ENCODE measurements at places on chromosomes 7 and 10.

- no peak for DNase-seq
These were observed 20.8 kb downstream of the VSIR start for GRCh38 chr10:71752391-71753090.

- DNase-seq, result peak; percentile 43
These were observed 42.2 kb upstream of the SRGN start for GRCh38 chr10:69045441-69046300.

DNA sequence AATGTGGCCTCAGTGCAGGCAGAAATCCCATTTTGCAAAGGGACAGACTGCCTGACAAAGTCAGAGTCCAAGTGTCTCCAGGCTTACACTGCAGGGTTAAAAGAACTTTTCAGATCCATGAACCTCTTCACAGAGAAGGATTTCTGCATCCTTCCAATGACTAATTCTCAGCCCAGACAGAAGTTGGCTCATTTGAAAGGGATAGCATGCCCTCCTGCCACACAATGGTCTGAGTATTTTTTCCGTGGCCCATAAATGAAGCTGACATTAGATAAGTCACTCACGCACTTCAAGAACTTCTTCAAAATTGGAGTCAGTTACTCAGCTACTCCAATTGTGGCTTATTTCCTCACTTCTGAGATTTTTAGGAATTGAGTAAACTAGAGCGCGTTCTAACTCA, 170.2 kb downstream of the PLXNA4 start:
- DNase-seq, result no peak

DNA sequence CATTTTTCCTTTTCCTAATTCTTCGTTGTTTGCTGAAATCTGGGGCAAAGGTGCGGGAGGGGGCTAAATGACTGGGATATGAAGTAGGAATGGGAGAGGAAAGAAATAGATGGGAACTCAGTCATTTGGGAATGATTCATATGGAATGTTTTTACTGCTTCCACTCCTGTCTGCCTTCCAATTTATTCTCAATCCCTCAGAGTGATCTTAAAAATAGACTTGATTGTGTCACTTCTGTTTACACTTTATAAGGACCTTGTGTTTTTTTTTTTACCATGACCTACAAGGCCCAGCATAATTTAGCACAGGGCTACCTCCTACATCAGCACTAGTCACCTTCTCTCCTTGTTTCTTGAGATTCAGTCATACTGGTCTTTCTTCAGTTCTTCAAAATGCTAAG, 97.9 kb downstream of the PTEN start:
- DNase-seq, result no peak

GRCh38 chr10:86936661-86937501, 20.5 kb downstream of the MMRN2 start:
- DNase-seq, result no peak

- DNase-seq, result no peak
These were observed 26.9 kb upstream of the ABCA13 start for GRCh38 chr7:48144291-48144768.

DNA sequence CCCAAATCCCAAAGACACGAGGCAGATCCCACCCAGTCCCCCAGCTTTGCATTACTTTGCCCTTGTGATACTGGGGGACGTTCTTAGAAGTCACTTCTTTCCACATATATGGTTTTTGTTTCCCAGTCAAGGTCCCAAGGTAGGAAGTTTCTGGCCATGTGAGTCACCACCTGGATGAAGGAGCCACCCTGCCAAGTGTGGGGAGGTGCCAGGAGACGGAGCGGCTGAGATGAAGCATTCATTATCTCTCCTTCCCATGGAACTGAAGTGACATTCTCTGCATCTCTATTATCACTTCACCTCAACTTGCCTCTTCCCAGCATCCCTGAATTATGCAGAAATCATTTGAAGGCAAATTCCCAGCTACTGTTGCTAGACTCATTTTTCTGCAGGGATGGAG, 136.2 kb upstream of the INSYN2A start:
- no peak for DNase-seq

GRCh38 chr7:80885757-80886156, 33.1 kb downstream of the SEMA3C start:
- DNase-seq, result no peak

- DNase-seq, result no peak
These were observed 58.5 kb downstream of the CLRN3 start for GRCh38 chr10:127834221-127834620.

GRCh38 chr7:134196439-134196838, 69.3 kb downstream of the LRGUK start:
- no peak for DNase-seq

- no peak for DNase-seq
These were observed 6.9 kb downstream of the MTG1 start for GRCh38 chr10:133400624-133401424.

GRCh38 chr10:89633484-89633883, 11.6 kb downstream of the PANK1 start:
- DNase-seq, result no peak

DNA sequence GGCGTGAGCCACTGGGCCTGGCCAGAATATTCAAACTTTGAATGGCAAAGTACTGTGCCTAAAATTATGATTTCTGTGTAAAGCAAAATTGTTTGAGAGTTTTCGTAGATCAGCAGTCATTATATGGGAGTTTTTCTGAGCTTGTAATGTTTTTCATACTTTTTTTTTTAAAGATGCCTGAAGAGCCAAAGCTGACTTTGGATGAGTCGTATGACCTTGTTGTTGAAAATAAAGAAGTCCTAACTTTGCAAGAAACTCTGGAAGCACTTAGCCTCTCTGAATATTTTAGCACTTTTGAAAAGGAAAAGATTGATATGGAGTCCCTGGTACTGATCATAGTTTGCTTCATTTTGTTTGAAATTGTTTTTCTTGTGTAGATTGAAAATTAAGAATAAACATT, 26.7 kb downstream of the SEC23IP start:
- no peak for DNase-seq

- DNase-seq, result no peak
These were observed 201.0 kb downstream of the EMX2 start for GRCh38 chr10:117743509-117743908.

DNA sequence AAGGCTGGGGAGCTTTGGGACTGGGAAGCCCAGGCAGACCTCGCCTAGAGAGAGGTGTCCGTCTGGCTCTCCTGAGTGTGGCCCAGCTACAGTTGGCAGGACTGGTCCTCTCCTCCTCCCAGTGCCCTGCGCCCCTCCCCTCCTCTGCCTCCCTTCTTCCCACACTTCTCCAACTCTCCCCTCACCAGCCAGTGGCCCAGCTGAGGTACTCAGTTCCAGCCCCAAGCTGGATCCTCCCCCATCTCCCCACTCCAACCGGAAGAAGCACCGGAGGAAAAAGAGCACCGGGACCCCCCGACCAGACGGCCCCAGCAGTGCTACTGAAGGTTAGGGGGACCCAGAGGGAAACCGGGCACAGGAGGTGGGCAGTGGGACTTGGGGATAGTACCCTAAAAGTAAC, 27.7 kb downstream of the GBX1 start:
- DNase-seq, result no peak

DNA sequence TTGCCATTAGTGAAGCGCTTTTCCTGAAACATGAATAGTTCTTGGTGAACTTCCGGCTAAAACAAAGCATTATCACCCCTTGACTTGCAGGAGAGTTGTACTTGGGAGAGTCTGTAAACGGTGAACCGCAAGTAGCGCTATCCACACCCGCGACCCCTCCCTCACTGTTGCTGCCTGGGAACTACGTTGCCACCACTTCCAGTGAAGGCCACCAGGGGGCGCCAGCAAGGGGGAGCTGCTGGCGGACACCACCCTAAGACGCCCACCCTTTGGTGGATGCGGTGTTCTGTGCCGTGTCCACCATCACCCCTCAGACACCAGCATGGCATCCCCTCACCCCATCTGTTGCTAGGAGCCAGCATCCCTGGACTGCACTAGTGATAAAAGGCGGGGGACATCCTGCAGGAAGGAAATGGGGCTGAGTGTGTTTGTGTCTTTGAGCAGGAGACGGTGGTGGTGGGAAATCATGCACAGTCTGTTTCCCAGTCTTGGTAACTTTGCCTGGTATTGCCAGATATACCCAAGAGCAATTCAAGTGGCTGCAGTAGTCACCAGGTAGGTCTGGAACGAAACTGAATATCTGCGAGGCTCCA, 298.2 kb downstream of the FRMD4A start:
- peak; percentile 61 for DNase-seq

- peak; percentile 40 for DNase-seq
These were observed 534 bp downstream of the FZD9 start for GRCh38 chr7:73433924-73434700.

DNA sequence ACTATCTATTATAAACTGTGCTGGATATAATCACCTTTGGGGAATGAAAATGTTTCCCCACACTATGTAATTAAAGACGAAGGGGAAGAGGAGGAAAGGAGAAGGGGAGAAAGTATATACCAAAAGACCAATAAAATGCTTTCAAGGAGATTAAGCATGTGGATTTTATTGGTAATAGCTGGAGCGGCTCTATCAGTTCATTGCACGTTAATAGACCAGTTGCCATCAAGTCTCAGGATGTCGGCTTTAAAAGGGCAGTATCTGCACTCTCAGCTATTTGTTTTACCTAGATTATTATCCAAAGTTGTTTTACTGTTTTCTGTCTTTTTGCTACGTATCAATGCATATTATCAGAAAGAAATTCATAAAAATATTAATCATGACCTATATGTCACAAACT, 9.0 kb downstream of the ETV1 start:
- DNase-seq, result no peak

DNA sequence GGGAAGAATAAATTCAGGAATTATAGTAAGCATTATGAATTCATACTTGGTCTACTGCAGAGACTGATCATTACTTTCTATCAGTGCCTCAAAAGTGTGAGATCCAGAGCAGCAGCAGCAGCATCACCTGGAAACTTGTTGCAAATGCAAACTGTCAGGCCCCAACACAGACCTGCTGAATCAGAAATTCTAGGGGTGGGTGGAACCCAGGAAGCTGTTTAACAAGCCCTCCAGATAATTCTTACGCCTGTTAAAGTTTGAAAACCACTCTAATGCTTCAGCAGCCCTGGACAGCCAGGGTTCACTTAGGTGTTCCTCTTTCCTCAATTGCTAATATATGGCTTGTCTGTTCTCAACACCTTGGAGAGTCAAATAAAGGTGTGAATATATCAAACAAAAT, 19.5 kb downstream of the CACUL1 start:
- DNase-seq, result no peak

- no peak for DNase-seq
These were observed 87.2 kb downstream of the DNAJB6 start for GRCh38 chr7:157423886-157424565.

- DNase-seq, result peak; percentile 52
These were observed 57.3 kb downstream of the ST7 start for GRCh38 chr7:117010375-117011133.

- DNase-seq, result no peak
These were observed 10.0 kb downstream of the CAV1 start for GRCh38 chr7:116534790-116535189.

GRCh38 chr7:153193144-153193595, 433.6 kb downstream of the ACTR3B start:
- peak; percentile 29 for DNase-seq

- DNase-seq, result no peak
These were observed 37.5 kb downstream of the PLEKHA8 start for GRCh38 chr7:30065746-30066145.

DNA sequence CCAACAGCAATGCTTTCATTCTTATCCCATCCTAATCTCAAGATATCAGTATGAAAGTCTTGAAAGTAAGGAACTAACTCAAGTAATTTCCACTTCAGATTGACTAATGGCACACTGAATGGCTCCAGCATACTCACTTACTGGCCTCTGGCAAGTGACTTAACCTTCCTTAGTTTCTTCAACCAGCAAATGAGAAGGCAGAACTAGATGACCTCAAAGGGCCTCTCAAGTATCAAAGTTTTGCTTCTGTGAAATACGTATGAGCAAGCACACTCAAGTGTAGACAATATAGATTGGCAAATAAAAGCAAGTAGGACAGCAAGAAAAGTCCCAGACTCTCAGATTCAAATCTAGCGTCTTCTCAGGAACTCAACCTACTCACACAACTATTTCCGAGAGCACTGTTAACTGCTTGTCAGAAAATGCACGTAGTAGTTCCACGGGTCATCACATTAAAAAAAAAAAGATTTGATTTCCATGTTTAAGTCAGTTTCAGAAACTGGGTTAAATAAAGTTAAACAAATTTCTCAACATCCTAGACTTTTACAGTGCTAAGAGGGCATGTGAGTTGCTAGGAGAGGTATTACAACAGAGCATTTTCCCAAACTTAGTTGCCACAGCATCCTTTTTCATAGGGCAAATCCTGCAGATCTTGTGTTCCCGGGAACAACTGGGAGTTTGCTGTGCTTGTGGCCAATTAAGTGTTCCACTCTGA, 276.9 kb upstream of the KLF14 start:
- DNase-seq, result peak; percentile 33

DNA sequence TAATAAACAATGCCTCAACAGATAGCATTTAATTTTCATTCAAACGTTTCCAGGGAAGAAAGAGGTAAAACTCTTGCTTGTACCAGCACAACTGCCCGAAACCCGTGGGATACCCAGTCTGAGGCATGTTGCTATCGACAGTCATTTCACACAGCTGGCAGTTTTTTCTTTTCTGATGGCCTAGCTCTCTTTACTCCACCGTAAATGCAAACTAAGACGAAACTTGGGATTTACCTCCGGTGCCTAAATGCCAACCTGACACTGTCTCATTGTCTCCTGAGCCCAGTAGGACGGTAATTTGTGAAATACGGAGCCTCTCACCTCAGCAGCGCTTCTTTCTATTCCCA, 143.5 kb downstream of the PRPF18 start:
- no peak for DNase-seq

DNA sequence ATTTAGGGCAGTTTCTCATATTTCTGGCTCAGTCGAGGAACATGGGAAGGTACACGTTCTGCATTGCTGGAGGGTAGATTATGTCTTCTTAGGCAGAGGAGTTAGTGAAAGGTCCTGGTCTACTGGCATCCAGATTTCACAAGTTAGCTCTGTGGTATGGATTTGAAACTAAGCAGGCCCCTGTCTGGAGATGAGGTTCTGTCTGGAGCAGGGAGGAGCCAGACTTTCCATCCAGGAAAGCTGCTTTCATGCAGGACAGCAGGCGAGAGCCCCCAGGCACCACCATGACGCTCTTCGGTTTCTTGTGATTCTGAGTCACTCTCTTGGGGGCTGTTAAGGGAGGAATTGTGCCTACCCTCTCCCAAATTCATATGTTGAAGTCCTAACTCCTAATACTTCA, 184.3 kb downstream of the KIAA1217 start:
- no peak for DNase-seq

DNA sequence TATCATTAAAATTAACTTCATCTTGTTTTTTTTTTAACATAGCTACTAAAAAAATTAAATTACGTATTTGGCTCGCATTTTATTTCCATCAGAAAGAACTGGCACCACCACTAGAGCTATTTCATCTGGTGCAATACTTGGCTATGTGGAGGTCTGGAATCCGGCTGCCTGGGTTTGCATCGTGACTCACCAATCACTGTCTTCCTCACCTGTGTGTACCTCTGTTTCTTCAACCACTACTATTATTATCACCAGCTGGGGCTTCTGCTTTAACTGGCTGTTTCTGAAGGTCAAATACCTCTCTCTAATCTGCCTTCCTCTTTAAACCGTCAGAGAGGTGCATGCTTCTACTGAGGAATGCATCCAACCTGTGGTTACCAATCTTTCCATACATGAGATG, 6.5 kb downstream of the WDR91 start:
- no peak for DNase-seq

- DNase-seq, result no peak
These were observed 48.3 kb upstream of the SEPHS1 start for GRCh38 chr10:13396369-13396768.

- DNase-seq, result no peak
These were observed 218.2 kb downstream of the MGMT start for GRCh38 chr10:129685271-129685670.

Data from stimulated activated CD4-positive, alpha-beta T cell treated with anti-CD3 and anti-CD28 coated beads, Interleukin-15, amount 100 ng/mL, for 24 hours (primary cell).